ENCODE measurements at places on chromosomes 2 and 18.

DNA sequence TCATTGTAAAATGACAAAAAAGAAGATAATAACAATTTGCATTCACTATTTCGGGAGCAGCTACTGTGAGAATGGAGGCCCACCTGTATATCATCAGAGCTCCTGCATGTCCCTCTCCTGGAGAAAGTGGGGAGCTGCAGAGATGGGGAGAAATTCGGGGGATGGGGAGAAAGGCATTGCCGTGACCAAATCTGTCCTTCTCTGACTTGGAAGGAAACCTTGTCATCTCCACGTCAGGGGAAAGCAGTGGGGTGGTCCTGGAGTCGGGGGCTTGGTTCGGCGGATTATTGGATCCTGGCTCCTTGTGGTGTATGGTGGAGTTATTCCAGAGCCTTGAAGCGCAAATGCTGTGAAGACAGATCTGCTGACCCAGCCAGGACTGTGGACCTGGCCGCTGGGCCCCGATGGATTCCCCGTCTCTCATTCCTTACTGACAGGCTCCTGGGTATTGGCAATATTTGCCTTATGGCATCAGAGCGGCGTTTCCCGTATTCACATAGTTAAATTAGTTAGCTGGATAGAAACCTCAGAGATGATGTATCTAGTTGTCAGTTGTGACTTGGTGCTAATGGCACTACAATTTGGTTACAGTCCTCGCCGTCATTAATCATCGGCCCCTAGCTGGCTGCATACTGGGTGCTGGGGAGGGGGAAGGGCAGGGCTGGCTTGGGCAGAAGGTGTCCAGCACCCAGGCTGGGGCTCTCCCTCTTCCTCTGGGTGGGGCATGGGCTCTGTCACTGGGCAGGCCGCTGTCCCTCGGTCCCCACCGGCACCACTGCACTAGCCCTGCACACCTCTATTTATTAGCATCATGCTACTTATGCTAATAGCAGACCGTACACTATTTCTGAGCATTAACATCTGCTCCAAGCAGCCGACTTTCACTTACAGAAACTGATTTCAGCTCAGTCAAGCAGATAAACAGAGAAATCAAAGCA is 31.7 kb downstream of the CELF4 start:
- no peak for DNase-seq

GRCh38 chr18:77118256-77119090 is 14.1 kb downstream of the MBP start:
- no peak for DNase-seq

GRCh38 chr2:54468673-54469072 is 12.5 kb downstream of the SPTBN1 start:
- DNase-seq, result no peak

DNA sequence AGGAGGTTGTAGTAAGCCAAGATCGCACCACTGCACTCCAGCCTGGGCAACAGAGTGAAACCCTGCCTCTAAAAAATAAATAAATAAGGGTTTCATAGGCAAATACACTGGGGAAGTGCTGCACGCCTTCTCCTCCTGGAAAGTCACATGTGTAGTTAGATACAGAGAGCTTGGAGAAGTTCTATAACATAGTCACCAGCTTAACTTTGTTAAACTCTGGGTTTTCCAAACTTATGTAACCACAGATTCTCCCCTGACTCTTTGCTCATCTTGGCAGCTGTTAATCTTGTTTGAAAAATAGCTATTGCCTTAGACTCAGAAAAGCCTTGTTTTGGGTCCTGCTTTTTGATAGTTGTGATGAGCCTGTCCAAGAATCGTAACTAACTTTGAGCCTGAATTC is 25.2 kb downstream of the KIAA2012 start:
- no peak for DNase-seq

DNA sequence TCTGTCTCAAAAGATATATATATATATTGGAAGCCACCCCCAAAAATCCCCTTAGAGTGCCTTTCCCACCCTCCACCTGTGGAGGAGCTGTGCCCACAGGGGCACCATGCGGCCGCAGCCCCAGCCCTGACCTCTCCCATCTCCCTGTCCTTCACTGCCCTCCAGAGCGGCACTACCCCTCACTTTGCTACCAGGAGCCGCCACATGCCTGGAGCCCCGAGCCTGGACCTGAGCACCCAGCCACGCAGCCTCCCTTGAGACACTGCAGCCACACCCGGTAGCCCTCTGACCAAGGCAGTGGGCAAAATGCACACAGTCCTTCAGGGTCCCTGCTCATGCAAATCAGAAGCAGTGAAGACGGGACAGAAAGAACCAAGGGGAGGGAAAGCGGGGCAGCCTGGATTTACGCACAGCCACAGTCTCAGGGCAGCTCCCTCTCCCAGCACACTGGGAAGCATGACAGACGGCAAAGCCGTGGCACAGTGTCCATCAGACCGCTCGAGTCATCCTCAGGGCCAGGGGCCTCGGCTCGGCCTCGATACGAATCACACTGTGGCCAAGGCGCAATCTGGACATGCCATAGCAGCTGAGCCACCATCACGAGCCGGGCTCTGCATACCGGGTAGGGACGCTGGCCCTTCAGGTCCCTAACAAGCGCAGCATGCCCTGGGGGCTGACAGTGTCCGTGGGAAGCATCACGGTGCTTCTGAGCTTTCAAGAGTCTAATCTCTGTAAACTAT is 10.1 kb downstream of the HDAC4 start:
- DNase-seq, result no peak

GRCh38 chr2:121135168-121135853 is 149.7 kb downstream of the TFCP2L1 start:
- no peak for DNase-seq

GRCh38 chr2:30865892-30866681 is 58.8 kb upstream of the CAPN13 start:
- DNase-seq, result no peak

- no peak for DNase-seq
Observed at GRCh38 chr2:219455581-219455980, 20.9 kb downstream of the SPEG start.

- DNase-seq, result peak; percentile 58
Observed at GRCh38 chr2:201854841-201855240, 48.5 kb downstream of the CDK15 start.

- no peak for DNase-seq
Observed at GRCh38 chr2:137187216-137187615, 421.9 kb downstream of the THSD7B start.

DNA sequence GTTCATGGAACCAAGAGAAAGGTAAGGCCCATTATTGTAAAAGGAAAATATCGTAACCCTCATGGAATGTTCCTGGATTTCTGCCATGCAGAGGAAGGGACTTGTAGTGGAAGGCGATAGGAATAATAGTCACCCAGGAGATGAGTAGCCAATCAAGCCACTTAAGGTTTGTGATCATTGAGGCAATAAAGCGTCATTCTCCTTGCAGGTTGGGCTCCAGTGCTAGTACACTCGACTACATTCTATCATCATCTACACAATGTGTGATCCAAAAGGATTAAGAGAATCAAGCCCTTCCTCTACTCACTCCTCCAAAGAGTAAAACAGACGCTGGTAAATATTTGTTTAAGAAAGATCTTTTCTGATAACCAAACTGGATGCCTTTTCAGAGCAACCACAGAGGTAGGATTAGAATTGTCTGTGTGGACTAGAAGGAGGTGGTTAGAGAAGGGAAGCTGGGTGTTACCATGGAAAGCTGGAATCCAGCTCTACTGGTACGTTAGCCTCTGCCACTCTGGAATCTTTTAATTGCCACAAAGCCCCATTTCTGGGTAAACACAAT is 245.7 kb downstream of the IKZF2 start:
- no peak for DNase-seq

DNA sequence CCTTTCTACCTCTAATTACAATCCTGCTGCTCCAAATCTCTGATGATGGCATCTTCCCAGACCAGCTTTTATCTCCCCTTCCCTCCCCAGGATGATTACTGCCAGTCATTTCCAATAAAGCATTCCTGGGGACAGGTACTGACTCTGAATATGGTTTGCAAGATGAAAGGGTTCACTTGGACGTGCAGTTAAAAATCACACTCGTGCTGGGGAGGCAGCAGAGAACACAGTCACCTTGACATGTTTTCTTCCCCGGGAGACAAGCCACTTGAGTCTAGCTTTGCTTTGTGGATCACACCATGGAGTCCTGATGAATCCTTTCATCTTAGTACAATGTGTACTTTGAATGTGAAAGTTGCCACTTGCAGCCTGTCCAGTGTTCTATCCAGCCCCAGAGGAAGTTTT is 175.0 kb downstream of the ALPK2 start:
- no peak for DNase-seq

Measured in HS-27A (cell line).